Stimulated activated CD4-positive, alpha-beta T cell treated with anti-CD3 and anti-CD28 coated beads, Interleukin-4, amount 100 ng/mL, for 48 hours (primary cell): ENCODE measurements at places on chromosomes 12 and 14.

GRCh38 chr14:61231810-61232209 lies 49.3 kb downstream of the TMEM30B start:
- no peak for DNase-seq

- DNase-seq: no peak
Observed at GRCh38 chr12:129532082-129532481, 371.7 kb downstream of the TMEM132D start.

- no peak for DNase-seq
Observed at GRCh38 chr14:41868396-41868795, 261.7 kb downstream of the LRFN5 start.

- DNase-seq: no peak
Observed at GRCh38 chr12:77685901-77686300, 144.8 kb upstream of the NAV3 start.

DNA sequence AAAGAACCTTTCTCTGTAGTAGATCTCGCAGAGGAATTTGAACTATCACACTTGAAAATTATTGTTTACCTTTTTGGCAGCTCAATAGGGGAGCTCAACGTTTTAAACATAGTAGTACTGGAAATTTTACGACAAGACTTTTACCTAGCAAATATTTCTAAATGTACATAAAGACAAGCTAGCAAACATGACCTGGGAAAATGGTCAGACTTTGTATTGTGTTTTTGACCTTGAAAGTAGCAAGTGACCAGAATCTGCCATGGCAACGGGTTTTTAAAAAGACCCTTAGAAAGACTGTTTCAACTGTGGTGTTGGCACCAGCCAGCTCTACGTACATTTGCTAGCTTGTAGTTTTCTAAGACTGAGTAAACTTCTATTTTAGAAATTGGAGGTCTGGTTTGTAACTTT lies 20.2 kb upstream of the A2M start:
- DNase-seq: no peak

- no peak for DNase-seq
Observed at GRCh38 chr14:92404018-92404417, 81.1 kb downstream of the SLC24A4 start.

GRCh38 chr14:20350282-20350681 lies 6.8 kb downstream of the PARP2 start:
- DNase-seq: no peak

- DNase-seq: no peak
Observed at GRCh38 chr12:131222329-131223139, 268.8 kb downstream of the ADGRD1 start.

- no peak for DNase-seq
Observed at GRCh38 chr14:70759398-70759797, 49.9 kb downstream of the MAP3K9 start.

GRCh38 chr12:26205941-26206340 lies 10.6 kb downstream of the SSPN start:
- DNase-seq: no peak

DNA sequence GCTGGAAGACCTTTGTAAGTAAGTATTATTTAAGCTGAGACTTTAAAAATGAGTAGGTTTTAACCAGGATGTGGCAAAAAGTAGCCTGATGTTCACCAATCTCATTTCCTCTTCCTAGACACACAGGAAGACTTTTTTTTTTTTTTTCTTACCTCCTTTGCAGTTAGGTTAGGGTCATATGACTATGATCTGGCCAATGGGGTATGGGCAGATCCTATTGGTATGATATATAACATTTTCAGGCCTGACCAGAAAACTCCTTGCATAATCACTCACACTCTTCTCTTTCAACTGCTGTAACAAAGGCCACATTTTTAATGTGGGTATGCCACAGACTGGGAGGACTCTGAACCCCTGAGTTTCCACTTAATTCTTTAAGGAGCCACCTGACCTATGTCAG lies 2.7 kb upstream of the RPS6KA5 start:
- DNase-seq: no peak
